ENCODE measurements at places on chromosomes 7 and 10.
A peak's percentile ranks its signal among the peaks of the same experiment; 100 is the strongest.

GRCh38 chr7:107313355-107313754 is 144.6 kb downstream of the HBP1 start:
- no peak for DNase-seq

GRCh38 chr7:40393660-40394059 is 258.9 kb downstream of the SUGCT start:
- no peak for DNase-seq

DNA sequence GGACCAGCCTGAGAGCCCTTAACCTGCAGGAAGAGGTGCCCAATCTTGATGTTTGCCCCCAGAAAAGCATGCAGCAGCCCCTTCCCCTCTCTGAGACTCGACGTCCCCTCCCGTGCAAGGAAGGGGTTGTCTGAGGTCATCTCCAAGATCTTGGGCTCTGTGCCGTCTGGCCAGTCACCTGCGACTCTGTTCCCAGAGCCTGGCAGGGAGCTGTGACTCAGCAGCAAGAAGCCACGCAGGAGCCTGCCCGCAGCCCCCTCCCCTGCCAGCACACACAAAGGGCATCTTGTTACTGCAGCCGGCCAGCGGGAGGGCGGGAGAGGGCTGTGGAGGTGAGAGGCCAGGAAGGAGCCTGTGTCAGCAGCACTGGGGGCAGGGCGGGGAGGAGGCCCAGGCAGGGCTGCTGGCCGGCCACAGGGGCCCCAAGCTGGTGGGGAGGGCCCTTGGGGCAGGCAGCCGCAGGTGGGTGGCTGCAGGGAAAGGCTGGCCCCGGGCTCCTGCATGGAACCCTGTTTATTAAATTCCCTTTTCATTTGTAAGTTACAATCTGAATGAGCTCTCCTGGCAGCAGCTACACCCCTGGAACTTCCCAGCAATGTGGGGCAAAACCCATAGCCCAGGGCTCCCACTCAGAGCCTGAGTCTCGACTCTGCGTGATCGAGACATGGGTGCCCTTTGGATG is 103.7 kb upstream of the ZMIZ1 start:
- DNase-seq, result no peak

- no peak for DNase-seq
Observed at GRCh38 chr7:45937301-45937700, 16.2 kb upstream of the IGFBP3 start.

GRCh38 chr10:77987671-77988255 is 41.6 kb downstream of the POLR3A start:
- DNase-seq, result no peak

- no peak for DNase-seq
Observed at GRCh38 chr7:68888971-68889385, 709.3 kb upstream of the AUTS2 start.

DNA sequence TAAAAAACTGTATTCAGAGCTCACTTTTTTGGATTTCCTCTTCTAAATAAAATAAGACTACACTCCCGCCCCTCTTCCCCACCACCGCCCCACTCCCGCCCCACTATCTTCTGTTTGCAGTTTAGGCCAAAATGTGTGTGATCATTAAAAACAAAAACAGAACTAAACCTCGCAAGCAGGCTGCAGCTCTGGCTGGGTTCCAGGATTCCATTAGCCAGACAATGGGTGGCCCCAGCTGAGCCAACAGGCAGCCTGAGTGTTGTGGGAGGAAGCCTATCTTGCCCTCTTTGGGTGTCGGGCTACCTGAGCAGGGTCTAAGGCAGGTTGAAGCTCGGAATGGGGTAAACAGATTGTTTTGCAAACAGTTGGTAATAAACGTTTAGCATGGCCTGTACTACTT is 41.7 kb downstream of the ARL4A start:
- no peak for DNase-seq

GRCh38 chr7:111560773-111561653 is 1.3 kb downstream of the IMMP2L start:
- no peak for DNase-seq

DNA sequence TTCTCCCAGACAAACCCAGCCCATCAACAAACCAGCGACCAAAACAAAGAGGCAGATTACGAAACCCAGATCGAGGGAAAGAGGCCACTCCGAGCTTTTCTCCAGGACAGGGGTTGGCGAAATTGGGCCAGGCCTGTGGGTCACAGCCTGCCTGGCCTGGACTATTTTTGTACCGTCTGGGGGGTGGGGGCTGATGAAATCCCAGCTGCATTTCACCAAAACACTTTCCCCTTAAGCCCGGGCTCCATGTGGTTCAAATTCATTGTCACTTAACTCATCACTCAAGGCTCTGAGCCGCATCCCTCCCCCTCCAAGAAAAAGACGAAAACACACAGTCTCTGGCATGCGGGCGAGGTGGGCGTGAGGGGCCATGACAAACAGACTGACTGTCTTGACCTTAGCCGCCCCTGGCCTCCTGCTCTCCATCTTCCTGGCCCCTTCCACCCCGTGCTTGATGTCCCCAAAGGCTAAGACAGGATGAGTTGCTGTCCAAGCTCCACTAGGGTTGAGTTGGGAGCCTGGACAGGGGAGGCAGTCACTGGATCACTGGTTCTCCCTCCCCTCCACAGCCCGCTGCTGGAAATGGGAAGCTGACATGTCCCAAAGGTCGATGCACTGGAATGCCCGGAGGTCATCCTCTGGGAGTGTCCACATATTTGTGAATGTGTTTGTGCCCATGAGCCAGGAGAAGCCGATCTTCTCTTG is 19.2 kb downstream of the TMEM270 start:
- no peak for DNase-seq

DNA sequence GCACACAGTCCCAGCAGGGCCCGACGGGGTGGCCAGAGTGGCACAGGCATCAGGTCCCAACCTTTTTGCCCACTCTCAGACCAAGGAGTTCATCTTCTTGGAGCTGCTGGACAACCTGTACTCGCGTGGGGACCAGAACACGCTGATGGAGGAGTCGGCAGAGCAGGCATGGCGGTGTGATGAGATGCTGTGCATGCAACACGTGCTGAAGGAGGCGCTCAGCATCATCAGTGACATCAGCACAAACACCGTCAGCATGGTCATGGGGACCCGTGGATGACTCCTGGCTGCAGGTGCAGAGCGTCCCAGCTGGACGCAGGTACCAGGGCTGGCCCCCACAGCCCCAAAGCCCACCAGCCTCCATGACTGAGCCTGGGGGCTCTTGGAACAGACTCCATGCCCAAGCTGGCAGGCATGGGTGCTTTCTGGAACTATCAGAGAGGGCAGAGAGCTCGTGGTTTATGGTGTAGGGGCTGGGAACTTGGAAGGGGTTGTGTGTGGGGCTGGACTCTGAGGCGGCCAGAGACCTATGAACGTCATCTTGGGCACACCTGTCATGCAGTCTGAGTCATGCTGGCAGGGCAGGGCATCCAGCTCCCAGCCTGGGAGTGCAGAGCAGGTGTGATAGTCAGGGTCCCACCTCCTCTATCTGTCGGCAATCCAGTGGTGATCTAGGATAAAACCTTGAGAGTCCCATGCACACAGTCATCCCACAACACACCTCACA is 8.2 kb upstream of the MTPAP start:
- no peak for DNase-seq

GRCh38 chr7:80722616-80723195 is 84.3 kb downstream of the CD36 start:
- no peak for DNase-seq

DNA sequence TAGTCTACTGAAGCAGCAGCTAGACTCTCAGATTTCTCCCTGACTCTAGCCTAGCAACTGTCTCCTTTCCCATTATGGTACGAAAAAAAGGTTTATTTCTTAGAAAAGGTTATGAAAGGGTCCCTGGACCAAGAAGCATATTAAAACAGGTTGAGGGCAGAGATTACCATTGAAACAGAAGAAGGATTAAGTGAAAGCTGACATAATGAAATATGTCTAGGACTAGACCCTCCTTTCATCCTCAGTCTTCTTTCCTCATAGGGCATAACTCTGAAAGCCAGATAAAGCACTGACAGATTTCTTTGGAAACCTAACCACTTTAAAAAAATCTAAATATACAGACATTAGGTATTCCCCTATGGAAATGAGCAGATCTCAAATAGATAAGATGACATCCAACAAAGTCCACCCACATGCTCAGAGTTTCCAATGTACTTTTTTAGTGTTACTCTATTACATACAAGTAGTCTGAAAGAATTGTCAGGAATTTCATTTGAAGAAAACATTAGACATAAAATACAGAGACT is 58.6 kb downstream of the JMJD1C start:
- DNase-seq, result no peak

- no peak for DNase-seq
Observed at GRCh38 chr10:86733260-86733671, 23.2 kb upstream of the BMPR1A start.

DNA sequence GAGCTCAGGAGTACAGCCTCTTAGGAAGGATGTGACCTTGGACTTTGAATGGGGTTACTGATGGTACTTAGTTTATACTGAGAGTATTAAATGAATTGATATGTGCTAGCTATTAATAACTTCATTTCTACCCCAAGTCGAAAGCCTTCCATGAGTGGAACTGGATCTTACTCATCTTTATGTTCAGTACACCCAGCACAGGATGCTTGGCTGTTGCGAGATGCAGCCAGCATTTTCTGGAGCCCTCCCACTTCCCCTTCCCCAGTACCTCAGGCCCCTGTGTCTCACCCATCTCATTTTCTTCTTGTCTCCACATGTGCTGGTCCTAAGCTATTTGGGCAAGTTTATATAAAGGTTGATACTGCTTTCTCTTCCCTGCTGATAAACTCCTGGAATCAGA is 7.2 kb downstream of the UPP1 start:
- DNase-seq, result peak; percentile 68

- no peak for DNase-seq
Observed at GRCh38 chr7:128115821-128116723, 84.8 kb upstream of the LRRC4 start.

- DNase-seq, result no peak
Observed at GRCh38 chr7:148185041-148185440, 405.5 kb upstream of the C7orf33 start.

All from CD4-positive, alpha-beta T cell treated with Interleukin-17A for 4 hours (primary cell).